Fibroblast of the conjunctiva (primary cell): ENCODE measurements at places on chromosomes 4 and X.

- no peak for DNase-seq
Observed at GRCh38 chrX:54093571-54093970, 49.3 kb upstream of the PHF8 start.

DNA sequence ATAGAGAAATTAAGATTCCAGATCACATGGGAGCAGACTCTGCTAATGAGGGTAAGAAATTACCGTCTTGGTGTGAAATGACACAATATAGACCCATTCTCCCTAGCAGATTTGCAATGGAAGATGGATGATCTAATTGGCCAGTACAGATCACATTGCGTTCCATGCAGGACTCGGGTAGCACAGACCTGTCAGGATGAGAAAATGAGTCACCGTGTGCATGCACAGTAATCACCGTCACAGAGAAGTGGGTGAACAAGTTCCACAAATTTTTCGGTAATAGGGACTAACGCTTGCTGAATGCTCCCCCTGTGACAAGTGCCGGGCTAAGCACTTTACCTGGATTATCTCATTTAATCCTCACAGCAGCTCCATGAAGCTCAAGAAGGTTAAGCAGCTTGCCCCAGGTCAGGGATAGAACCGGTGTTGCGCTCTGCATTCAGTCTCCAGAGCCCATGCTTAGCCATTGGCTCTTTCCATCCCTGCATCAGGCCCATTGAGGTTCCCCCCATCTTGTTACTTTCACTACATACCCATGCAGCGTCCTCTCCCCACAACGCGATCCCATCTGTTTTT, 375.6 kb downstream of the FBXW7 start:
- DNase-seq = no peak

GRCh38 chr4:76013540-76013939, 6.2 kb upstream of the CXCL9 start:
- no peak for DNase-seq

- no peak for DNase-seq
Observed at GRCh38 chrX:17788439-17788838, 51.1 kb downstream of the SCML1 start.

- no peak for DNase-seq
Observed at GRCh38 chr4:86848732-86849619, at the start of gene SLC10A6. Gene SLC10A6, minus strand, starts transcription at chr4:86849384. Its CDS starts 269 bp downstream, at chr4:86849115.

- no peak for DNase-seq
Observed at GRCh38 chr4:52861879-52862616, at the start of gene RASL11B. Gene RASL11B, plus strand, starts transcription at chr4:52862317. Its CDS starts 191 bp downstream, at chr4:52862508.

GRCh38 chrX:134679221-134679620, 20.9 kb upstream of the PLAC1 start:
- DNase-seq = peak; percentile 31

DNA sequence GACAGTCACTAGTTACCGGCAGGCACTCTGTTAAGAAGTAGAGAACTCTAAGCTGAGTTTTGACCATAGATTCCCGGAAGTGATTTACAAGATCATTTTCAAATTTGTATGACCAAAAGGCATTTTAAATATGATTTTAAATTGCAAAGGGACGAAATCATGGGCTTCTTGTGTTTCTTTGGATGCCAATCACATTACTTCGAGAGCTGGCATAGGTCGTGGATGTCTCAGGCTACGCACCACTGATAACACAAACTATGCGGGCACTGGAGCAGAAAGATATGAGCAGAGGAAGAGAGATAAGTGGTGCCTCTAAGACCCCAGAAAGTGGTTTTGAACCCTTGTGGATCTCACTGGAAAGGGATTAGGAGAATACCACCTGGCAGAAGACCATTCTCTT, 294.2 kb upstream of the FTHL17 start:
- no peak for DNase-seq

DNA sequence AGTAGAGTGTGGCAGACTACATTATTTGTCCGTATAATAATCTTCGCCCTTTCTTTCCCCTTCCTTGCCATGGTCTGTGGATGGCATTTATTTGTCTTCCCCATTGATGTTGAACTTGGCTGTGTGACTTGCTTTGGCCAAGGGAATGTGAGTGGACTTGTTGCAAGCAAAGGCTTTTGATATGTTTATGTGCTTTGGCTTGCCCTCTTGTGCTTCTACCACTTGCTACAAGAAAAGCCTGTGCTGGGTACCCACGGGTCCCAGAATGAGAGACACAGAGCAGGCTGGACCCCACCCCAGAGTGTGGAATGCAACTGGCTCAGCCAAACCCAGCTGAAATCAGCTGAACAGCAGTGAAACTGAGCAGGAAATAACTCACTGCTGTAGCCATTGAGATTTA, 63.0 kb downstream of the FAM184B start:
- no peak for DNase-seq

- DNase-seq = no peak
Observed at GRCh38 chr4:87804871-87805270, 5.5 kb downstream of the IBSP start.

DNA sequence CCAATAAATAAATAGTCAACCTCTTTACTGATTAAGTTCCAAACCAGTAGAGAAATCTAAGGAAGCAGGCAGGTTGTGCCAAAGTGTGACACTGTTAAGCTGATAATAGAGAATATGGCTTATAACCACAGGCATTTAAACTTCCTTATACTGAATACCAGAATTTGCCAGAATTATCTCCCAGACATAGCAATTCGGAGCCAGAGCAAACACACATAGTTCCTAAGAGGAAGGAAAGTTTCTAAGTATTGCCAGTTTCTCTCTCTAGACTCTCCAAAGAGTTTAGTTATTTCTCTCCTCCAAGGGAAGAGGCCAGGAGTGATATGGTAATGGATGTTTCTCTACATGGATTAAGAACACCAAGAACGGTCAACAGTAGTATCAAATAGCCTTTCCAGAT, 191.7 kb upstream of the CPEB2 start:
- DNase-seq = no peak

DNA sequence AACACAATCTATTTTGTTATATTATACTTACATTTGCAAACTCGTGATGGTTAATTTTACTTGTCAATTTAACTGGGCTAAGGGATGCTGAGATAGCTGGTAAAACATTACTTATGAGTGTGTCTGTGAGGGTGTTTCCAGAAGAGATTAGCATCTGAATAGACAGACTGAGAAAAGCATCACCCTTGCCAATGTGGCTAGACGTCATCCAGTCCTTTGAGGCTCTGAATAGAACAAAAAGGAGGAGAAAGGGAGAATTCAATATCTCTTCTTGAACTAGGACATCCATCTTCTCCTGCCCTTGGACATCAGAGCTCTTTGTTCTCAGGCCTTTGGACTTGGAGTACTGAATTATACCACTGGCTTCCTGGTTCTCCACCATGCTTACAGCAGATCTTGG, 154.6 kb downstream of the EPHA5 start:
- no peak for DNase-seq

DNA sequence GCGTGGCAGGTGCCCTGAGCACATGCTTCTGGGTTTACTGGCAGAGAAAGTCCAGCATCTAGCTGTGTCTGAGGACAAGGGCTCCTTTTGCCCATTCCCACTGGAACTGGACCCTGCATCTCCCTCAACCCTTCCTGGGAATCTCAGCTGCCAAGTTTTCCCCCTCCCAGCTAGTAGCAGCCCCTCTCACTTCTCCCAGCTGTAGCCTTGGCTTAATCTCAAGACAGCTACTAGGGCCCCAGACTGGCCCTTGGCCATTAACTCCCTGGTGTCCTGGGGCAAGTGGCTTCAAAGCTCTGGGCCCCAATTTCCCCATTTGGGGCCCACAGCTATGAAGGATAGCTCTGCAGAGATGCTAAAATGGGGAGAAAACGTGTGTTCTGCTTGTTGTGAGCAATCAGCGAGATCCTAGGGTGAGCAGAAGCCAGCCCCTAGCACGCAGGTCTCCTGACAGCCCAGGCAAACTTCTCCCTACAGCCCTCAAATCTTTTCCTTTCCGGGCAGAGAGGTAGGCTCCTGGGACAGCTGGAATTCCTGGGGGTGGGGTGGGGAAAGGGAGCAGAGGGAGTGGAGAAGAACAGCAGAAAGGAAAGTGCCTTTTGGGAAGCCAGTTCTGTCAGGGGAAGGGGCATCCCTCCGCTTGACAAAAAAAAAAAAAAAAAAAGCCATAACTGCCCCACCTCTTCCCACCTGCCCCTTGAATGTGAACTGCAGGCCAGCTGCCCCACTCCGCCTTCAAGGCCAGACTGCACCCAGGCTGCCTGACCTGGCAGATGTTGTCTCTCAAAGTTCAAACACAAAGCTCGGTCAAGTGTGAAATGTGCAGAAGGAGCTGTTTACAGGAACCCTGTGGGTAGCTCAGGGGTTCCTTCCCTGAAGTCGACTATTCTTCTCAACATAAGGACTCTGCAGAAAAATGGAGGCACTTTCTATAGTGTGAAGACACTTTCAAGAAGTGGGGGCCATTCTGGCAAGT, 16.6 kb downstream of the FGD1 start:
- DNase-seq = no peak

DNA sequence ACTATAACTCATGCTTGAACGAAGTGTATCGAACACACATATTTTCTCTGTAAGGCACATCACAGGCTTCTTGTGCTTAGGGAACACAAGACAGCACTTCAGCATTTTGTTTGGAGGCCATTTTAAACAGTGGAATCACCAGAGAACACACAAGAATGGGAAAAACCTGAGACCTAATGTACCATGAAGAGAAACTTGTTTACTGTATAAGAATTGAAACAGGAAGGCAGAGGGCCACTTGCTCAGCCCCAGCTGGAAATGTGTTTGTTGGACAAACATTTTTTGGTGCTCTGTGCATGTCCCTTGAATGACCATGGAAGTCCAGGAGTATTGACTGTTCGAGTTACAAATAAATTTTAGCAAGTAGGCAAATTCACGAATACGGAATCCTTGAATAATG, 47.5 kb downstream of the RAPGEF2 start:
- no peak for DNase-seq

DNA sequence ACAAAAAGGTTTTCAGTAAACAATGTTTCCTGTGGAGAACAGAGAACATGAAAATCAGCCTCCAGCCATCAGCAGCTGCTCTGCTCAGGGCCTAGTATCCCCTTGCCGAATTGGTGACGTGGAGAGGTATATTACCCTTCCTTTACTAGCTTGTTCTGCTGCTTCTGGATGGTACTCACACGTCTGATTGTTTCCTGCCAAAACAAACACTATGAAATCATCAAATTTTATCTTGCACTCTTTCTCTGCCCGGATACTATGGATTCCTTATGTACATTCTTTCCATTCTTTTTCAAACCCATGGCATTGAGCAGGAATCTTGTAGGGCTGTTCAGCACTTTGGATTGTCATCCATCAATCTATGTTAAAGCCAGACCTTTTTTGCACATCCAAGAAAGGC, 18.8 kb upstream of the METAP1 start:
- no peak for DNase-seq

DNA sequence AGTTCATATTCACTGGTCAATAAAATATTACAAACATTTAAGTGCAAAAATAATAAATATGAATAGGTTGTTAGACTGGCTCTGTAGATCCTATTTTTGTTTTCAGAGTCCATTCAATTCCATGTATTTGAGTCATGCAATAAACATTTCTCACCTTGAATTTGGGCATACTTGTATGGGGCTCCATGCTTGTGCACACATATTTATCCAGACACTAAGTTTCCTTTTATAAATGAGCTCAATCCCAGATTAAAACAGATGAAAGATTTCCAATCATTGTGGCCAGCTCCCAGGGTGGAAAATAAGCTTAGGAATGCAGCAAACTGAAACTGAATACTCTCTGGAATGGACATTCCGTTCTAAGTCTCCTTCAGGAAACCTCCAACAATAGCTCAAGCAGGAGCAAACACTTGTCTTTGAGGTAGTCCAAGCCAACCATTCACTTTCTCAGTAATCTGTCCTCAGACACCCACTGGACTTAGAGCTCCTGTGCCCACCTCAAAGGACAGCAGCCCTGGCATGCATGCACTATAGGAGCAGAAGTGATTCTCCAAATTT, 16.4 kb downstream of the DMD start:
- DNase-seq = peak; percentile 5

- DNase-seq = no peak
Observed at GRCh38 chrX:48504261-48504660, 4.5 kb upstream of the PORCN start.

- DNase-seq = no peak
Observed at GRCh38 chr4:19047279-19047880, 1025.8 kb upstream of the LCORL start.

DNA sequence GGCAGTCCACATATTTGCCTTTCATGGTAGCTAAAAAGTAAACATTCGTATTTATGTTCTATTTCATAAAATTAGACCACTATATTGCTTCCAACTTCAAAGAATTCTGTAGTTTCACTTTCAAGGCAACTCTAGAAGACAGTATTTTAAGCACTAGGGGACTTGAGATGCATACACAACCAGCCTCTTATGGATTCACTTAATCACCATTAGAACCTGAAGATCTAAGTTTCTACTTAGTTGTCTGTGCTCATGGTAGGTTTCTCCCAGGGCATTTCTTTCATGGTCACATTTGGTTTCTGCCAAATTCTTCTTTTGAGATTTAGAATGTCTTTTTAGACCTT, 209.9 kb upstream of the HCCS start:
- no peak for DNase-seq

DNA sequence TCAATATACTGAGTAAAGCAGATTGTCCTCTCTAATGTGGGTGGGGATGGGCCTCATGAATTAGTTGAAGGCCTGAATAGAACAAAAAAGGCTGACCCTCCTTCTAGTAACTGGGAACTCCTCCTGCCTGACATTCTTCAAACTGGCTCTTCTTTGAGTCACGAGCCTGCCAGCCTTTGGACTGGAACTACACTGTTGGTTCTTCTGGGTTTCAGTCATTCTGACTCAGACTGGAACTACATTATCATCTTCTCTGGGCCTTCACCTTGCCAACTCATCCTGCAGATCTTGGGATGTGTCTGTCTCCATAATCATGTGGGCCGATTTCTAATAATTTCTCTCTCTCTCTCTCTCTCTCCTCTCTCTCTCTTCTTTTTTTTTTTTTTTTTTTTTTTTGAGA, 26.9 kb upstream of the CT47C1 start:
- DNase-seq = no peak

DNA sequence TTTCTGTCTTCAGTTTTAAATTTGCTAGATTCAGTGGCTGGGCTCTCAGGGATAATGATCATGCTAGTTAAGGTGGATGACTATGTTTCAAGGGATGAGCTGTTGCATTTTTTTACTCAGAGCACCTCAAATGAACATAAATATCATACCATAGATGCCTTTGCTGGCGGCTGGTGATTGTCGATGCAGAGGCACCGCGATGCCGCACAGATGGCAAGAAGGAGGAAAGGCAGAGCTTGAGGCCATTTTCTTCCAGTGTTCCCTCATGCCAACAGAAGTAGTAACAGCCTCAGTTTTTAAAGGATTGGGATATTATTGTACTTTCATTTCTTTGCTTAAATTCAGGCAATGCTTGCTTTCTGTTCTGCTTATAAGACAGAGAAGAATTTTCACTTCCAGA, 654.7 kb upstream of the IGFBP7 start:
- no peak for DNase-seq

DNA sequence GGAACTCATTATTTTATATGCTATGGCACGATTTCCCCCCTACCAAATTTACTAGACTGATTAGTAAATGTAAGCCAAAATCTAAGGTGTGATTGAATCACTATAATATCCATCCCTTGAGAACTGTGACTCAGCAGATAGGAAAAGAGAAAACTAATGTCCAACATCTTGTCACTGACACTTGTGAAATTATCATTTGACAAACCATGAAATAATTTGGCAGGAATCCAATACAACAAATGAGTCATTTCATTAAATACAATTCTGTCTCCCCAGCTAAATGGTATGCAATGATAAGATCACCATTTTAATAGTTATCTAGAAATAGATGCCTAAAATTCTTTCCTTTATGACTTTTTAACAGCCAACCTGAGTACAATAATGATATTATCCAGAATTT, 462.3 kb downstream of the DMD start:
- DNase-seq = no peak
